ENCODE measurements at places on chromosomes 7 and 10.

DNA sequence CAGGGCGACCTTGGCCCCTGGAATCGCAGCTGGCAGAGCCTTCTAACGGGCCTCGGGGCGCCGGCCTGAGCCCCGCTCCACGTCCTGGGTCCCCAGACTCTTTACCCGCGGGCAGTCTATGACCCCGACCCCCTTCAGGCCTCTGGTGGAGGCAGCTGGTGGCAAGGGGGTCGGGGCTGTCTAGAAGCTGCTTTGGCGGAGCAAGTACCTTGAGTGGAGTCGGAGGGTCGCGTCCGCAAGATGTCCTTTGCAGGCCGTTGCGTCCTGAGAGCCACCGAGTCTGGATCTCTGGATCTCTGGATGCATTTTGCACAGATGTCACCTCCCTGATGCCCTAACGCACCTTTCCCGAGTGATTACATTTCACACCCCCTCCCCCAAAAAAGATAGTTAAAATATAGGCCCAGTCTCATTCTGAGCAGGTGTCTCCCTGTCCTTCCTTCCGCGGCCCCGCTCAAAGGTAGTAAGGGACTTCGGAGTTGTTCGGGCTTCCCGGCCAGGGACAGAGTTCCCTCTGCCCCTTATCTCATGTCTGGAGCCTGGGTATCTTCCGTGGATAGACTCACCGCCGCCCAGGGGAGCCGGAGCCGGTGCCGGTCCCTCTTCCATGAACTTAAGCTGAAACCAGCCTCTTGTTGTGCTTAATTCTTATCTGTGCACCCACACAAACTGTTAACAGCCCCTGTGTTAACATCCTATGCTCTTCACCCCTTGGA lies 457 bp downstream of the ACADSB start:
- DNase-seq, result no peak

- DNase-seq, result no peak
These were observed 92.0 kb upstream of the GDF10 start for GRCh38 chr10:47207894-47208469.

- DNase-seq, result no peak
These were observed 76.0 kb upstream of the GRB10 start for GRCh38 chr7:50858528-50859245.

DNA sequence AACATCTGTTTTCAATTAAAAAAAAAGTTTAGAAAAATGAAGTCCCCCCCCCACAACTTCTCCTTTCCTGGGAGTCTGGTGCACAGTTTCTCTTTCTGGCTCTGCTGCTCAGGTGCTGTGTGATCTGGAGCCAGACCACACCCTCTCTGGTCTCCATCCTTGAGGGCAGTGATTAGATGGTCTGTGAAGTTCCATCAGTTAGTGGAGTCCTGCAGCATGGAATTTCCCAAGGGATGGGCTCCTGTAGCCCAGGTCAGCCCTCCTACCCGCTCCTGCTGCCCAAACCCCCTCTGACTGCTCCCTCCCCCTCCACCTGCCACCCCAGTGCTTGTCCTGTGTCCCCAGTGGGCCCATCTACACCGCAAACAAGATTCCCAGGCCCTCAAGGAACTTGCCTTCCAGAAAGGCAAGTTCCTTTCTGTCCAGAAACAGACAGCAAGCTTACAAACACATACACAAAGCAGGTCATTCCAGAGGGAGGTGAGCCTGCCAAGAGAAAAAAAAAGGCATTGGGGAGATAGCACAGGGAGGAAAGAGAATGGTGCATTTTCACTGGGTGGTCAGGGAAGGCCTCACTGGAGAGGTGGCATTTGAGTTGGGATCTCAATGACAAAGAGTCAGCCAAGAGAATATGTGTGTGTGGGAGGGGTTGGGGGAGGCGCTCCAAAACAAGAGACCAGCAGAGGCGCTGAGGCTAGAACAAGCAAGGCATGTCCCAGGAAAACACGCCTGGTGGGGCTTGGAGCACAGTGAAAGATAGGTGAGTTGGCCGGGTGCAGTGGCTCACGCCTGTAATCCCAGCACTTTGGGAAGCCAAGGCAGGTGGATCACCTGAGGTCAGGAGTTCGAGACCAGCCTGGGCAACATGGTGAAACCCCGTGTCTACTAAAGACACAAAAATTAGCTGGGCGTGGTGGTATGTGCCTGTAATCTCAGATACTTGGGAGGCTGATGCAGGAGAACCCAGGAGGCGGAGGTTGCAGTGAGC lies 49.5 kb upstream of the SLC29A3 start:
- DNase-seq, result no peak

GRCh38 chr7:100752994-100753393 lies 19.6 kb downstream of the ZAN start:
- DNase-seq, result no peak

DNA sequence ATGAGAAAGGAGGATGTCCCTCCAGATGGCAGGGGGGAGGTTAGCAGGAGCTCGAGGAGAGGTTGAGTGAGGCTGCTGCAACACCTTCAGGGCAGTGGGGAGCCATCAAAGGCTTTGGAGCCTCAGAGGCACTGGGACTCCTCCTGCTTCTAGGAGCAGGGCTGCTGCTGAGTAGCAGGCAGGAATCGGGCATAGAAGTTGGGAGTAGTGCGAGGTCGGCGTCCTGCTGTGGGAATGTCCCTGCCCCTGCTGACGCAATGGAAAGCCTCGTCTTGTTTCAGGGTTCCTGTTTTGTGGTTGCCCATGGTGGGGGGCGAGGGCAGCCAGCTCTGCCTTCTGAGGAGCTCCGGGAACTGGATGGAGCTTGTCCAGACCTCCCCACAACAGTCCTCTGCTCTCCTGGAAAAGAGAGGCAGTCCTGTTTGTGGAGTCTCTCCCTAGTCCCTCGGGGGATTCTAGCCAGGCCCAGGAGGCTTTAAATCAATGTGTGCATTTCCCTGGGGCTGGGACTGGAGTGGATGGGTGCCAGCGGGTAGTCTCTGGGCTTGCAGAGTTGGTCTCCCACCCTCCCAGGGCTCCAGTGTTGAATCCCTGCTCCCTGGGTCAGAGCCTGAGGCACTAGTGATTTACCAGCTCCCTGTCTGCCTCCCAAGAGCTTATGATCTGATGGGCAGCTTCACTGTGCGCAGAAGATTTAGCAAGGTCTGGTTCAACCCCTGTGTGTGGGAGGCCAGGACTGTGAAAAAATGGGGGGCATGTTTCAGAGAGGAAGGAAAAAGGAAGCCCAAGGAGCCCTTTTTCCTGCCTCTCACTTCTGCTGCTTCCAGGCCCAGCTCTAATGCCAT lies 98.7 kb upstream of the PPIF start:
- DNase-seq, result no peak

DNA sequence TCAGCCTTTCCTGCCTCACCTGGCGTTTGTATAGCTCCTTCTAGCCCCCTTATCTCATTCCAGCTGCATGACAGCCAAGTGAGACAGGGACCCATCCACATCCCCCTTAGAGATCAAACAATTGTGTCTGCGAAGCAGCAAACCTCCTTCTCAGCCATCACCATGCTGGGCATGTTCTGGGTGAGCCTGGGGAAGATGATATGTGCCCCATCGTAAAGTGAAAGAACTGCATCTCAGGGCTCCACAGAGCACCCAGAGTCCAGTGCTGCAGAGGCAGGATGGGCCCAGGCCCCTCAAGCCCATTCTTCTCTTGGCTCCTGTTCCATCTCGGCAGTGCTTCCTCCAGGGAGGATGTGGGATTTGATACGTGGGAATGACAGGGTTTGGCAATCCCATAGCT lies 43.2 kb downstream of the FIGNL1 start:
- no peak for DNase-seq

DNA sequence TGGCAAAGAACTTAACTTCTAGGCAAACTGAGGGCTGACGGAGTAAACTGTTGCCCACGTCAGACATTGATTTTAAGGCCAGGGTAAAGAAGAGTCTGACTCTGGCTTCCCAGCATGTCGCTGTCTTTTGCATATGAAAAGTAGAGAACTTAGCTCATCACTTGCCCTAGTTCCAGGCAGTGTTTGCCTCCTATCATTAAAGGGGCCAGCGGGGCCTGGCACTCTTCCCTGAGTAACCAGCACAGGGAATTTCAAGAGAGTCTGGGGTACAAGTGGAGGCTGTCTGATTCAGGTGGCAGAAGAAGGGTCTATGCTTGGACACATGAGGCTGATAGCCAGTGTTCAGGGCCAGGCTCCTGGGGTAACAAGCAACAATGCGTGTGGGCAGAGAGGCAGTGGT lies 4.8 kb downstream of the DENND2A start:
- no peak for DNase-seq

- no peak for DNase-seq
These were observed 281.9 kb downstream of the PPP1R3A start for GRCh38 chr7:113636727-113637421.

- DNase-seq, result no peak
These were observed 65.6 kb downstream of the SH3PXD2A start for GRCh38 chr10:103789771-103790201.

DNA sequence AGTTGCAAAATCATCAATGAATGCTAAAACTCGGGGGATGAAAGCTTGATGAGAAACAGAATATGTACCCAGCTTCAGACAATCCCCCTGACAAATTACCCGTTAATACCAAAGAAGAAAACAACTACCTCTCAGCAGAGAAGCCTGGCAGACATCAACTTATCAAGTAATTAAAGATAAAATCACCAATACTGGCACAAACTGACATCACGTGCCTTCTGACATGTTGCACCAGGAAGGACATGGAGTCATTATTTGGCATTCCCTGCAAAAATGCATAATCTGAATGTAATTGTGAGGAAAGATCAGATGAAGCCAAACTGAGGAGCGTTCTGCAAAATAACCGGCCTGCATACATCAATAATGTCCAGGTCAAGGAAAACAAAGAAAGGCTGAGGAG lies 7.7 kb downstream of the SLIT1 start:
- no peak for DNase-seq

GRCh38 chr7:141167381-141167964 lies 93.6 kb downstream of the TMEM178B start:
- no peak for DNase-seq

GRCh38 chr10:12077580-12078180 lies 8.9 kb downstream of the DHTKD1 start:
- DNase-seq, result no peak

DNA sequence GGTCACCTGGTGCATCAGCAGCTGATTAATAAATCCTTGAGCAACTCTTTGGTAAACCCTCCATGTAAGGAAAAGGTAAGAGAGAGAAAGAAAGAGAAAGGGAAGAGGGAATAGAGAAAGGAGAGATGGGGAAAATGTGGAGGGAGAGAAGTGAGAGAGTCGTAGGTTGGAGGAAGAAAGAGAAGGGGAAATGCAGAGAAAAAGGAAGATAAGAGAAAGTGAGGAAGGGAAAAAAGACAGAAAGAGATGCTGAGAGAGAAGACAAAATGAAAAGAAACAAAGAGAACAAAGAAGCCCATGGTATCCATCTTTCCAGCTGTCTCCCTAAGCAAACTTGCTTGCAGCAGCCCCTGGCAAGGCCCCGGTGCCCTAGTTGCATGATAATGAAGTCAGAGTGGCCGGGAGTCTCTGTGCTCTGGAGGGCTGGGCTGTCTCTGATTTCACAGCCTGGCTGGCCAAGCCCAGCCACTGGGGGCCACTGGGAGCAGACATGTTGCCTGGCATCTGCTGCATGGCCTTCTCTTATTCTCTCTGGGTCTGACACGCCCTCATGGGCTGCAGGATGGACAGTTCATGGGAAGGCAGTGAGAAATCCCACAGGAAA lies 48.4 kb downstream of the PRR15 start:
- no peak for DNase-seq

DNA sequence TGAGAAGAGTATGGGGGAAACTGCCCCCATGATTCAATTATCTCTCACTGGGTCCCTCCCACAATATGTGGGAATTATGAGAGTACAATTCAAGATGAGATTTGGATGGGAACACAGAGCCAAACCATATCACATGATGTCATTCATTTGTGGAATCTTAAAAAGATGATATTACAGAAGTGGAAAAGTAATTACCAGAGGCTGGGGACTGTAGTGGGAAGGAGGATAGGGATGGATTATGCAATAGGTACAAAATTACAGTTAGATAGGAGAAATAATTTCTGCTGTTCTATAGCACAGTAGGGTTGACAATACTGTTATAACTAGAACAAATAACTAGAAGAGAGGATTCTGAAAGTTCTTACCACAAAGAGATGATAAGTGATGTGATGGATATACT lies 141.4 kb downstream of the VPS50 start:
- DNase-seq, result no peak

- no peak for DNase-seq
These were observed 19.3 kb upstream of the TOMM7 start for GRCh38 chr7:22841954-22842353.

DNA sequence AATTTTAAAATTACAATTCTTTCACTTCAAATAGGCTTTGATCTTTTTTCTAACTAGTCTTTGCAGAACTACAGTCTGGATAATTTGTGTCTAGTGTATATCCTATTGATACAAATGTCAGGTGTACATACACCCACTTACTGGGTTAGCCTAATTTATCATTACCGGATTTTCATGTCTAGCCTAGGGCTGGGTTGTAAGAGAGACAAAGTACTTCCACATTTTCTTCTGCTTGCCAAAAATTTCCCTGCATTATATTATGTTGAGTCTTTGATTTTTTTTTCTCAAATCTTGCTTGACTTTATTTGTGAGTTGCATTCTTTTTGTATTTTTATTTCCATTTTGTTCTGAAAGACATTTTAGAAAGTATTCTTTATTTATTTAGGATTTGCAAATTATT lies 284.8 kb upstream of the FZD8 start:
- no peak for DNase-seq

- no peak for DNase-seq
These were observed 90.6 kb upstream of the ODAD2 start for GRCh38 chr10:28089467-28089866.

- no peak for DNase-seq
These were observed 27.0 kb downstream of the PDZD8 start for GRCh38 chr10:117348236-117348635.

DNA sequence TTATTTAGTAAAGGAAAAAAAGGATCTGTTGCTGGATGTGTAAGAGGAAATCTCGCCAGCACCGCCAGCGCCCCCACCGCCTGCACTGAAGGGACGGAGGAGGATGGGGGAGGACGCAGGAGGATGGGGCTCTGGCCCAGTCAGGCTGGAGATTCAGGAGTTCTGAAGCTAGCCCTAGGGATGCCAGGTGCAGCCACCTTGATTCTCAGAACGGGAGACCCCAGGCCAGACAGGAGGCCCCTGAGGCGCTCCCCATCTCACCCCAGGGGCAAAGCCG lies 1.3 kb downstream of the CAMK2B start:
- DNase-seq, result no peak

DNA sequence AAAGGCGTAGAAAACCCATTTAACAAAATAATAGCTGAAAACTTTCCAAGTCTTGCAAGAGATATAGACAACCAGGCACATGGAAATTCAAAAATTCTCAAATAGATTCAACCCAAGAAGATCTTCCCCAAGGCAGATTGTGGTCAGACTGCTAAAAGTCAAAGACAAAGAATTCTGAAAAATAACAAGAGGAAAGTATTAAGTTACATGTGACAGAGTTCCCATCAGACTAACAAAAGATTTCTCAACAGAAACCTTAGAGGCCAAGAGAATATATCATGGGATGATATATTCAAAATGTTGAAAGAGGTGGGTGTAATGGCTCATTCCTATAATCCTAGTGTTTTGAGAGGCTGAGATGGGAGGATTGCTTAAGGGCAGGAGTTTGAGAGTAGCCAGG lies 59.8 kb downstream of the TMEM178B start:
- DNase-seq, result no peak

- no peak for DNase-seq
These were observed 9.4 kb upstream of the PPP2R2D start for GRCh38 chr10:131891196-131891928.
